ENCODE measurements at places on chromosomes 13 and 19.

- DNase-seq: peak; percentile 88
Measured at GRCh38 chr19:664913-665443, 2.0 kb upstream of the RNF126 start.

- peak; percentile 59 for DNase-seq
Measured at GRCh38 chr13:52738719-52739467, 727 bp downstream of the CNMD start.

DNA sequence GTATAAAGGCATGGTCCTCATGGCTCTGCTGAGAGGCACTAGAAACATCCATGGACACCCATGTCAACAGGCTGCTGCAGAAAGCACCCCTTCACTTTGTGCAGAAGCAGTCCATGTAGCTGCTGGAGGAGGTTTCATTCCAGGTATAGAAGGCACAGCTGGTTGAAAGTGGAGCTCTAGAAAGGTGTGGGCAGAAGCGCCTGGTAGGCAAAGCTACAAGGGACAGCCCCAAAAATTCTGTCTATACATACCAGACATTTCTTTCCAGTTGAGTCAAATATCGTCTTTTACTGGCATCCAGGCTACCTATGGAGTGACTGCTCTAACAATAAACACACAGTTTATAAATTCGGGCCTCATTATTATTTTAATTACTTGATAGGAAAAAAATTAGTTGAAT, 129.3 kb downstream of the ENOX1 start:
- DNase-seq: no peak

DNA sequence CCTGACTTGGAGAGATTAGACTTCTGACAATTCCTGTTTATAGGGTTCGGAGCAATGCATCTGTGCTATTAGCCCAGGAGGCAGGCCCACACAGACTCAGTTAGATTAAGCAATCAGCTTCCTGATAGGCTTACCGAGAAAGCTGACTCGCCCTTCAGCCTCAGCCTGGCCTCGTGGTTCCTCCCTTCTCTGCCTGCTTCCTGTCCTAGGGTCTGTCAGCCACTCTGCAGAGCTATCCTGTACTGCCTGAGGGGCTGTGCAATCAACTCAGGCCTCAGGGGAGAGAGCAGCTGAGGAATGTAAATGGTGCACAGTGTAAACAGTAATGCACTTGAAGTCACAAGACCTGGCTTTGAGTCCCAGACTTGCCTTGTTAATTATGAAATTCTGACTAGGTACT, 30.7 kb downstream of the HTR2A start:
- DNase-seq: peak; percentile 60

- DNase-seq: no peak
Measured at GRCh38 chr13:46570273-46570672, 17.3 kb downstream of the LRCH1 start.

GRCh38 chr19:48608798-48609263, 2.3 kb downstream of the SPACA4 start:
- DNase-seq: peak; percentile 71

DNA sequence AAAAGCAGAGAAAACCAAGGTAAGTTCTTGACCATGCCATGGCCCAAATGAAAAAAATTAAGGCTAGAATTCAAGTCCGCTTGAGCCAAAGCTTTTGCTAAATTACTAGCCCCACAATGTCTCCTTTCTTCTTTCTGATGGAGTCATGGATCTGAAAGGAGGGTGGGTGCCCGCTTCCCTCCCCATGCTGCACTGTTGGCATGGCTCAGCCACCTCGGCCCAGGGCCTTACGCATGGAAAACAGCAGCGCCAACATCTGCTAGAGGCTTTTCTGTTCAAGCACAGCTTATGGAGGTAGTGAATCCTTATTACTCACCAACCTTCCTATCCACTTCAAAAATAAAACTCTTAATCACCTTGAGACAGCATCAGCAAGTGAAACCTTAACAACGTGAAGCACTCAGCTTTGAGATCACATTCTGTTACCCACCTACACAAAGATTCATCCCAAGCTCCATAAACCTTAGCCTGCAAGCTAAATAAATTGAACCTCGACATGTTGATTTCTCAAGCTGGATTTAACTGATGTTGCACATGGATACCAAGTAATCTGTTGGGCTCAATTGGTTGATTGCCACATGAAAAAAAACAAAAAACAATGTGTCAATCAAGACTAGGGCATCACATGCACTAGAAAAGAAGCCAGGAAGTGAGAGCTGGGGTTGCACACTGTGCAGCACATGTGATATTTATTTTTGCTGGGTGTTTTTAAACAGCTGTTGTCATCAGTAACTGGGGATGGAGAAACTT, 43.4 kb downstream of the TPT1 start:
- DNase-seq: no peak

DNA sequence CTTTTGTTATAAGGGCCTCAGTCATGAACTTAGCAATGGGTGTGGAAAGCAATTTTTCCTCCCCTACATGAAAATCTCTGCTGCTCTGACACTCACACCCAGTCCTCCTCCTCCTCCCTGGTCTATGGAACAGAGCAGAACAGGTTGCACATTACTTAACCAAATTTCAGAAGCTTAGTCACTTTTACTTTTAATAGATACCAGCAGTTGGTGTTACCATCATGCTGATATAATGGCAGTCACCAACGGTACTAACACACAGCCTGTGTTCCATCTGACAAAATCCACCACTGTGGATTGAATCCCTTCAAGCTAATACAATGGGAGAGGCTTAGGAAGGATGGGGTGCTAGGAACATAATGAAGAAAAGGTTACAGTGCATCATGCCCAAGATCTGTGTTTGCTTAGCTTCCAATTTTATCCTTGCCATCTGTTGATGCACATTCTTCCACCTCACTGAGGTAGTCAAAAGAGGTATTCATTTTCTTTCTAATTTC, 9.8 kb downstream of the TPT1 start:
- DNase-seq: no peak

DNA sequence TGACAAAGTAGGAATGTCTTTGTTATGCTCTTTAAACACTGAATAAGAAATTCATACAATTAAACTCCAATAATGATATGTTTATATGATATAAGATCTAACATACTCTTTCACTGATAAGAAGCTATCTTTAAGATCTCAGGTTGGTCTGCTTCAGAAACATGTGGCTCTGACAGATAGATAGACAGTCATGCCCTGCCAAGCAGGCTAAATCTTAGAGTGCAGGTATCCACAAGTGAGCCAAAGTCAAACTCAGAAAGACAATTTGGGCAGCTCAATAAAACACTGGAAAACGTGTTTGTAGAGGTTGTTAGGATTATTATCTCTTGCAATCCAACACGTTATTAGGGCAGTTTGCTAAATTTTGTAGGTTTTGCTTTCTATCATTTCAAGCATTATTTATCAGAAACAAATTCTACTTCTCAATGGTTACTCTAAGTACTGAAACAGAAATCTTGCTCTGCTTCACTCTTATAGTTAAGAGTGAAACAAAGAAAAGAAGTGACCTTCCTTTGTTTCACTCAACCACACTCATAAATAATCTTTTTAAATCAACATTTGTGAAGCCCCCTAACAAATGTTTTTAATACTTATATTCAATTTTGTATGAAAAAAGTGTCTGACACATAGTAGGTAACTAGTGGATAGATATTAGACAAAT, 1255.6 kb downstream of the DIAPH3 start:
- DNase-seq: no peak

DNA sequence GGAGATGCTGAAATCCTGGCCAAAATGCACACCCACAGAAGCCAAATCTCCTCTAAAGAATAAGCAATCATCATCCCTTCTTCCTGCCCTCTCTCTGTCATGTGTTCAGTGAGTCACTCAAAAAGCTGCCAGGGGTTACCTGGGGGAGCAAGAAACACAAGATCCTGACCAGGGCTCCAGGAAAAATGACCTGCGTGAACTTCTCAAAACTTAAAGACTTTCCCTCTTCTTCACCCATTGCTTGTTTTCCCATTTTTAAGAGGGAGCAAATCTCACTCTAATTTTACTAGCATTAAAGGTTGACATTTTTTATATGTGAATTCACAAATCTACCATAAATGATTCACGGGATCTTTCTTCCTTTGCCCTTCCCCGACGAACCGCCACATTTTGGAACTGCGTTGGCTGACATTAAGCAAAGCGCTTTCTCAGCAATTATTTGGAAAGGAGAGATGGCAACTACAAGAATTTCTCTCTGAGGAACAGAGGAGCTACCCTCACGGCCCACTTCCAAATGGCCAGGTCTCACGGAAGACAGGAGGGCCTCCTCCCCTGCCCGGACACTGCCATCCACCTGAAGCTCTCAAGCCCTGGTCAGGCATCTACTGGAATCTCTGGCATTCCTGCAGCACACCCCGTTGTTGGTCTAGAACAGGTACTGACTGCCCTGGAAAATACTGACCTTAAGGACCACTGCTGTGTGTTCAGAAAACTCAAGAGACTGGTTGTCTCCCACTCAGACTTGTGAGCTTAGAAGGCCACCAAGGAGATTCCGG, 14.2 kb downstream of the TSHZ3 start:
- no peak for DNase-seq

DNA sequence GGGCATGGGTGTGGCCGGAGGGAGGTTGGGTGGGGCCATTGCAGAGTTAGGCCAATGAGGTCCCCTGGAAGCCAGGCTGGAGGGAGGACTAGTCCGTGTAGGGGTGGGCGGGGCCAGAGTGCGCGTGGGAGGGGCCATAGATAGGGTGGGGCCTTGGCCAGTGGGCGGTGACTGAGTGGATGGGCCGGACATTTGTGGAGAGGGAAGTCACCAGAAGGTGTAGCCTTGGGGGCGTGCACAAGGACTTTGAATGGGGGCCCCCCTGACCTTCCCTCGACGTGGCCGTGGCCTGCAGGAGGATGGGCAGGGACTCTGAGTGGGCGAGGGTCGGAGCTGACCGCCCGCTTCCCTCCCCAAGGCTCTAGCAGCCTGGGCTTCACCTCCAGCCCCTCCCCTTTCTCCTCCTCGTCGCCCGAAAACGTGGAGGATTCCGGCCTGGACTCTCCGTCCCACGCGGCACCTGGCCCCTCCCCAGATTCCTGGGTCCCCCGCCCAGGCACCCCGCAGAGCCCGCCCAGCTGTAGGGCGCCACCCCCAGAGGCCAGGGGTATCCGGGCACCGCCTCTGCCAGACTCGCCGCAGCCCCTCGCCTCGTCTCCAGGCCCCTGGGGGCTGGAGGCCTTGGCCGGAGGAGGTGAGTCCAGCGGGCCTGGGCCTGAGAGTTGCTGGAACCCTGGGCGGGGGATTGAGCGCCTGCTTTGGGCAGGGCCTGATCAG, 16.5 kb upstream of the B3GNT3 start:
- DNase-seq: peak; percentile 84

DNA sequence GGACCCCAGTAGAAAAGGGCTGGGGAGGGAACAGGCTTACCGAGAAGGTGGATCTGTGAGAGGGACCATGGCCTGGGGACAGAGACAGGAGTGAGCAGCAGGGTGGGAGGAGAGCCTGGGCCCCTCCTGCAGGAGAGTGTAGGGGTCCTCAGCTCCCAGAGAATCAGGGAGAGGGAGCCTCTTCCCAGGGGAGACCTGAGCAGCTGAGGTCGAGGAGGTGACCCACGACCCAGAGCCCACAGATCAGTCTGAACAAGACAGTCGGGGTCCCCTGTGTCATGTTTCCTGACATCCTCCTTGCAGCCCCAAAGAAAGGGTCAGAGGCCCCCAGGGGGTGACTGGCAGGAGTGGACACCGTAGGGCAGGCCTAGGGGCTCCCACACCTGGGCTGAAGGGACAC, 6.7 kb downstream of the CEACAM4 start:
- no peak for DNase-seq

All from suppressor macrophage (primary cell).